ENCODE measurements at places on chromosomes 2 and 18. TPM values are rescaled to one million over a fixed set of nuclear protein-coding genes. Genes with fewer than 3 reads are reported as not detected.

TPO gene
- not detected for total RNA-seq

CHRNG gene
- not detected for total RNA-seq

ARHGAP15 gene
- 14.9 TPM for total RNA-seq

SATB2 gene
- 2.3 TPM for total RNA-seq

TRIP12 gene
- 114 TPM for total RNA-seq

DNA sequence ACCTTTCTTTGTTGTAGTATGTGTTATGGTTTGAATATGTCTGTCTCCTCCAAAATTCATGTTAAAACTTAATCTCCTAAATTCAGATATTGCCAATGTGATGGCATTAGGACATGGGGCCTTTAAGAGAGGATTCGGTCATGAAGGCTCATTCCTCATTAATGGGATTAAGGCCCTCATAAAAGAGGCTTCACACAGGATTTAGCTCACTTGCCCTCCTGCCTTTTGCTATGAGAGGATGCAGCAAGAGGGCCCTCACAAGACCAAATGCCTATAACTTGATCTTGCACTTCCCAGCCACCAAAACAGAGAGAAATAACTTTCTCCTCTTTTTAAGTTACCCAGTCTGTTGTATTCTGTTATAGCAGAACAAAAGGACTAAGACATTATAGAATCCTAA lies 19.7 kb downstream of the ZBTB14 start:
- no peaks in the 10 kb centered on the region for H3K36me3 ChIP-seq
- H3K4me3 ChIP-seq = no peak overlapping the region
- no peak overlapping the region for H3K27ac ChIP-seq
- DNase-seq = no peak

SIX2 gene
- not detected for total RNA-seq

- DNase-seq = no peak
- no peak overlapping the region for H3K27ac ChIP-seq
- H3K27me3 ChIP-seq = no peaks in the 10 kb centered on the region
- no peaks in the 10 kb centered on the region for H3K4me1 ChIP-seq
These were observed 84.2 kb downstream of the ZNF516 start for GRCh38 chr18:76410660-76411417.

DNA sequence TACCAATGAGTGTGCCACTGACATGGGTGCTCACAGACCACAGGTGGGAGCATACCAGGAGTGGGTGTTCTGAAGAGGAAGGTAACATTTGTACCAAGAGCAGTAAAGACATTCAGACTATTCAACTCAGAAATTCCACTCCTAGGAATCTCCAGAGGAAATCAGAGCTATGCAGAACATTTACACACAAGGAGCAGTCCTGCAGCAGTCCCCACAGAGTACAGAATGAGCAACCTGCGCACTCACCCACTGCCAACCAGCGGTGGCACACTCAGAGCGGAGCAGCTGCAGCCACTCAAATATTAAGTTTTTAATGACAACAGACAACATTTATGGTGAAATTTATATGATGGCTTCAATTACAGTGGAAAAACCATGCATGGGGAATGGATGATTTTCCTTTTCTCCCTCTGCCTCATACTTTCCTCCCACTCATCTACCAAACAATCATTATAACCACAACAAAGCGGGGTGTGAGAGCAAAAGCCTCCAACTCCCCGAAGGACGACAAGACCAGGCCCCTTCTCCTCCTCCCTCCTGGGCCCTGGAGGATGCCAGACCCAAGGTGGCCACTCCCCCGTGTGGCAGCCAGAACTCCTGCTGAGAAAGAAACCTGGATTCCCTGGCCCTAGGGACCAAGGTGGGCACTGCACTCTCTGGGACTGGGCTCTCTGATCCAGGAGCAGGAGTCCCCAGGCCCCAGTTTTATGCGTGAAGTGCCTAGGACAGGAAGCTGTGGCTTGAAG lies 5.4 kb downstream of the HS6ST1 start:
- H3K4me3 ChIP-seq = no peak overlapping the region
- DNase-seq = no peak
- H3K4me1 ChIP-seq = peaks cover 91% of the 10 kb centered on the region
- no peaks in the 10 kb centered on the region for H3K36me3 ChIP-seq
- H3K27ac ChIP-seq = no peak overlapping the region
- H3K27me3 ChIP-seq = no peaks in the 10 kb centered on the region

ARHGAP28 gene
- total RNA-seq = 1.0 TPM

Data from liver (tissue), 10 donors.